ENCODE measurements at places on chromosomes 16 and 17.

GRCh38 chr17:11539637-11540036 is 58.6 kb upstream of the DNAH9 start:
- DNase-seq, result no peak

GRCh38 chr16:10121491-10121890 is 60.7 kb downstream of the GRIN2A start:
- no peak for DNase-seq

- no peak for DNase-seq
These were observed 98.4 kb upstream of the DNAH9 start for GRCh38 chr17:11499881-11500280.

GRCh38 chr17:334974-335481 is 17.6 kb downstream of the RPH3AL start:
- no peak for DNase-seq

- no peak for DNase-seq
These were observed 119.5 kb upstream of the TNRC6C start for GRCh38 chr17:77838748-77839697.

- DNase-seq, result no peak
These were observed 111.3 kb upstream of the LHX1 start for GRCh38 chr17:36825951-36826350.

Measured in activated naive CD8-positive, alpha-beta T cell treated with anti-CD3 and anti-CD28 coated beads, Interleukin-2, amount 10 ng/mL, durations not matched to agents 7 days and 5 days (primary cell).